ENCODE measurements at places on chromosomes 16 and 17. TPM values are rescaled to one million over a fixed set of nuclear protein-coding genes. Genes with fewer than 3 reads are reported as not detected.

GRCh38 chr16:55030944-55031343, 100.3 kb downstream of the IRX5 start:
- H3K4me3 ChIP-seq: no peak overlapping the region
- no peaks in the 10 kb centered on the region for H3K27me3 ChIP-seq

DNA sequence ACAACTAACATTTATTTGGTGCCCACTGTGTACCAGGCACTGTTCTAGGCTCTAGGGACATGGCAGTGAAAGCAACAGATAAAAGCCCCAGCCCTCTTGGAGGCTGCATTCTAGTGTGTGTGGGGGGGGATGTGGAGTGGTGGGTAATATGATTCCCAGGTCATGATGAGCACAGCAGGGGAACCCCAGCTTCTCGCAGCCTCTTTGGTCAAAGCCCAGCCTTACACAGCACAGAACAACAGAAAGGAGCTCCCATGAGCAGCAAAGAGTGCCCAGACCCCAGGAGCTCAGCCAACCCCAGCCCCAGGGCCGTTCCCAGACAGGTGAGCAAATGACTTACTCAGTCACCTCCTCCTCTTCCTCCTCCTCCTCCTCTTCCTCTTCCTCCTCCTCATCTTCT, 21.9 kb downstream of the CNGB1 start:
- no peaks in the 10 kb centered on the region for H3K27me3 ChIP-seq
- no peak for DNase-seq
- no peak overlapping the region for H3K27ac ChIP-seq
- H3K4me3 ChIP-seq: no peak overlapping the region

DNA sequence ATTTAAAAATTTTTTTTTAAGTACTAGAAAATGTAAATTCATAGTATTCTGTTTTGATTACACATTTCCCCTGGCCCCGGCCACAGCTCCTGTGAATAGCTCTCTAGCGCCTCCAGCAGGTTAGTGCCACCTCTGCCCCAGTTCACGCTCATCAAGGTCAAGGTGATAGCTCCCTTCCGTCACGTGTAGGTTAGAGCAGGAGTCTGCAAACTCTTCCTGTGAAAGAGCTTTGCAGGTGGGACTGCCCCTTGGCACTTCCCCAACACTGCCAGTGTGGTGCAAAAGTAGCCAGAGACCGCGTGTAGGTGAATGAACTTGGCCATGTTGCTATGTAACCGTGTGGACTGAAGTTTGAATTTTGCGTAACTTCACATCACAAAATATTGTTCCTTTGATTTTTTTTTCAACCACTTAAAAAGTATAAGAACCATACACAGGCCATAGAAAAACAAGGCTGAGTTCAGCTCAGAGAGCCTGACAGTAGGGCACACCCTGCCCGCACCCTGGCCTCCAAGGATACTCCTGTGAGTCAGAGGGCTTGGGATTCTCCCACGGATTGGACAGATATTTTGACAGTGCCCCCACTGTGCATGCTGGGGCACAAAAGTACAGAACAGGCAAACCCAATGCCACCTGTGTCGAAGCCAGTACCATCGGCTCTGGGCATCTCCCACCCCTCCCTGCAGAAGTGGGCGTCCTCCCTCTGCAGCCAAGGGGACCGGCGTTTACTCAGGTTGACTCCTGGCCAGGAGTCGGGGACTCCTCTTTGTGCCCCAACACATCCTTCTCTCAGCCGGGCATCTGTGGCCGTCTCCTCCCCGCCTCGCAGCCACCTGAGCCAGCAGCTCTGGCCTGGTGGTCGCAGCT, 92.0 kb upstream of the CHMP6 start:
- no peaks in the 10 kb centered on the region for H3K4me1 ChIP-seq
- H3K4me3 ChIP-seq: no peak overlapping the region
- H3K27ac ChIP-seq: no peak overlapping the region

The SLC39A11 gene
- total RNA-seq: 8.3 TPM

- H3K27me3 ChIP-seq: peaks cover 12% of the 10 kb centered on the region
- H3K4me1 ChIP-seq: no peaks in the 10 kb centered on the region
- DNase-seq: no peak
- no peak overlapping the region for H3K27ac ChIP-seq
- H3K4me3 ChIP-seq: no peak overlapping the region
Measured at GRCh38 chr17:37694734-37695133, 50.1 kb downstream of the HNF1B start.

Measured in sigmoid colon (tissue), 7 donors.